NCI-H1436 (cell line): ENCODE measurements at places on chromosomes 6 and 20.
A peak's percentile ranks its signal among the peaks of the same experiment; 100 is the strongest.

DNA sequence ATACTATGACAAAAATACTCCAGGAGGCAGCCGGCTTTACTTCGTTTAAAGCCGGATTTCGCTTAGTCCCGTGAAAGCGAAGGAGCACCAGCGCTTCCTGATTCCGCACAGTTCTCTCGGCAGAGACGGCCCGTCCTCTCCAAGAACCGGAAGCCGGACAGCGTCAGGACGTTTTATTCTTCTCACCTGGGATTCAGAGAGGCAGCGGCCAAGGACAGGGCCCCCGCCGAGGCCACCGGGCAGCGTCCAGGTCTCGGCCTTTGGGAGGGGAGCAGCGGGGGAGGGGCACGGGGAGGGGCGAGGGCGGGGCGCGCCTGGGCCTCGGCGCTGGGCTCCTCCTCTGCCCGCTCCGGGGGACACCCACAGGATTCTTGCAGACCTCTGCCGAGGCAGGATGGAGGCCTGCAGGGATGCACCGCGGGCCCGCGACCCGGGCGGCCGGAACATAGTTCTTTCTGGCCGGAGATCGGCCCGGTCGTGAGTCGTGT lies 2.8 kb upstream of the DIDO1 start:
- DNase-seq: no peak

DNA sequence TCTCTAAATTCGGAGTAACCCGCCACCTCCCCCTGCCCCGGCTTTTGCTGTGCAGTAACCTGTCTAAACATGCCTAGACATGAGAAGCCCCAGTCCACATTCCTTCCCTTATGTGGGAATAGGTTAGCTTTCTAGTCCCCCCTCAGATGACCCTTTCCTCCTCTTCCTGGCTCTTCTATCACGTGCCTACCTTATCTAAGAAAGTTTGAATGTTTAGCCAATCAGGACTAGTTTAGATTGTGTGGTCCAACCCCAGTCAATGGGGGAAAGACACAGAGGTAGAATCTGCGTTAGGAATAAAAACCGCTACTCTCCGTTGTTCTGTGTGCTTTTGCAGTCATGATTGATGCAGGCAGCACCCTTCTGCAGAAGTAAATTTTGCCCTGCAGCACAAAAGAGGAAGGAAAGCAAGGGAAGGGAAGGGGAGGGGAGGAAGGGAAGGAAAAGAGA lies 69.0 kb upstream of the CD93 start:
- no peak for DNase-seq

DNA sequence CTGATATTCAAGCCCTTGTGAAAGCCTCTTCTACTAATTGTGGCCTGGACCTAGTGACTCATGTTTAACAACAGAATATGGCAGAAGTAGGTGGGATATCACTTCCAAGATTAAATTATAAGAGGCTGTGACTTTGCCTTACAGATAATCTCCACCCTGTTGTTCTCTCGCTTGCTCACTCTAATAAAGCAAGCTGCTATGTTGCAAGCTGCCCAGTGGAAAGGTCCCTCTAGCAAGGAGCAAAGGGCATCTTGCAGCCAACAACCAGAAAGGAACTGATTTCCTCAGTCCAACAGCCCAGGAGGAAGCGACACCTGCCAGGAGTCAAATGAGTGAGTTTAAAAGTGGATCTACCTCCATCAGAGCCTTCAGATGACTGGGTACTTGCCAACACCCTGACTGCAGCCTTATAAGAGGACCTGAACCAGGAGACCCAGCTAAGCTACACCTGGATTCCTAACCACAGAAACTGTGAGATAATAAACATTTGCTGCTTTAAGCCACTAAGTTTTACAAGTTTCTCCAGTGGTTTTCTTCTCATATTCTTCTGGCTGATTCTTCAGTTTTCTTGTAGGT lies 112.6 kb downstream of the FRK start:
- DNase-seq: no peak

DNA sequence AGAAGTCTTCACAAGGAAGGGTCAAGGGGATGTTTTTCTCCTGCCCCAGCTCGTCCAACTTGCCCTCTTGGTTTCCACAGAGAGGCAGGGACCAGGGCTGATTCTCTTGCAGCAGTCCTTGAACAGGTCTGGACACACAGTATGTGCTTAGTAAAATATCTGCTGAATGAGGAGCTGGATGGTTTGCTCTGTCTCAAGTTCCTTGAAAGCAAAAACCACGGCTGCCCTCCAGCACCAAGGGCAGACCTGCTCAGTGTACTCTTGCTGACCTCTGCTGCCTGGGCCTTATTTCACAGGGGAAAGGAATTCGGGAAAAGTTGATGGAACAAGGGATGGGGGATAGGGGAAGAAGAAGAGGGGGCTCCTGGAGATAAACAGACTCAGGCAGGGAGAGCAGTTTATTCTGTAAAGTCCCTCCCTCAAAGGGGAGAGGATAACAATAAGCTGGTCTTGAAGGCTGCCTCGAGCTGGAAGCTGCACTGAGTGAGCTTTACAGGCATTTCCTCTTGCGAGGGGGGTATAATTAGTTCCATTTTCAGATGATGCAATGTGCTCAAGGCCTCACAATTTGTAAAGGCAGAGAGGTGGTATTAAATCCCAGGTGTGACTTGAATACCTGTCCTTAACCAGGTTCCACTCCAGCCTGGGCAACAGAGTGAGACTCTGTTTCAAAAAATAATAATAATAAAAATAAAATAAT lies 10.3 kb downstream of the KCNK5 start:
- DNase-seq: peak; percentile 19

- no peak for DNase-seq
Measured at GRCh38 chr6:67190733-67191132, 1444.3 kb upstream of the ADGRB3 start.

GRCh38 chr6:7674291-7674690 lies 51.6 kb upstream of the BMP6 start:
- no peak for DNase-seq
